Dorsolateral prefrontal cortex (tissue), 122 donors: ENCODE measurements at places on chromosomes 3 and 15.
A peak's percentile ranks its signal among the peaks of the same experiment; 100 is the strongest.

DNA sequence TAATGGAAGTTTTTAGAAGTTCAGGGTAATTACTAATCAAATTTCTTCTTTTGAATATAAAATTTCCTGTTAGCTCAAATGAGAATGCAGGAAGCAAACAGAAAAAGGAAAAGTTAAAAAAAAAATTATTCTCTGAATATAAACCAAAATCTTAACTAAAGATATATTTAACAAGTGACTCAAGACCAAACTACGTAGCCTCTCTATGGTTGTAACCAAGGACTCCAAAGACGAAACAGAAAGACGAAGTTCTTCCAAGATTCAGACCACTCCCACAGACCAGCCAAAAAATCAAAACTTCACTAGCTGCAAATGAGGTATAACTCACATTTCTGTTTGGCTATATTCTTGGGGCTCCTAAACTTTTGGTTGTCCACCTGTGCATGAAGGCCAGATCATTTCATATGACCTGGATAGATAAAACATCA lies 846.5 kb upstream of the ALCAM start:
- no peak for DNase-seq

- no peak for DNase-seq
Measured at GRCh38 chr3:9878700-9879099, 1.4 kb downstream of the CIDEC start.

DNA sequence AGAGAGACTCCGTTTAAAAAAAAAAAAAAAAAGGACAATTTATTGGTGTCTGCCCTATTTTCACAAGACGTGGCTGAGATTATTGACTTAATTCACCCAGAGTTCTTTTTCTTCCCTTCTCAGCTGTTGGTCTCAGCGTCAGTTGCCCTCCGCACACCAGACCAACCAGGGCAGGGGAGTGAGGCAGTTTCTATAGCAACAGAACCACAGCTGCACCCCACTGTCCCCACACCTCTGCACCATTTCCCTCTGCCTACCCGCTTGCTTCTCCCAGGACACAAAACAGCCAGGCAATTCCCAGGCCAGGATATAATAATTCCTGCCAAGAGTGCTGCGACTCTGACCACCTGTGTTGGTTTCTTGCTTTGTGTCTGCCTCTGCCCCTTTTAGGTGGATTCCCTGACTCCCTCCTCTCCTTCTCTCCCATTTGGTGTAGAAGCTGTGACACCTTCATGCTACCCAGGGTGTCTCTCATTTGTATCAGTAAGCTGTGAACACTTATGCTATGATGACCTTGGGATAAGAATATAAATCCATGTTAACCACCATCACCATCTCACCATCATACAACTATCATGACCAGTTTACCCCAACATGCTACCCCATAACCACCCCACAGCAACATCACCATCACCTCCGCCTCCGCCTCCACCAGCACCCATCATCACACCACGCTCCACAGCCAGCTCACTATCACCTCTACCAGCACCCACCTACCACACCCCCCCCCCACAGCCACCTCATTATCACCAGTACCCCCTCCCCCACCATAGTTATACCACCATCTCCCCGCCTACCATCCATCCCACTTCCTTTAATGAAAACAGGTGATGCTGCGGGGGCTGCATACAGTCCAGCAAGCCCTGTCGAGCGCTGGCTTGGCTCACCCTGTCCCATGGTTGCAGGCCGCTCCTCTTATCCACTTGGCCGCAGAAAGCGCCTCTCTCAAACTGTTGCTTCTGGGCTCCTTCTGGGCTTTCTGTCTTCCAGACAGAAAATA lies 589 bp downstream of the EPB42 start:
- no peak for DNase-seq

DNA sequence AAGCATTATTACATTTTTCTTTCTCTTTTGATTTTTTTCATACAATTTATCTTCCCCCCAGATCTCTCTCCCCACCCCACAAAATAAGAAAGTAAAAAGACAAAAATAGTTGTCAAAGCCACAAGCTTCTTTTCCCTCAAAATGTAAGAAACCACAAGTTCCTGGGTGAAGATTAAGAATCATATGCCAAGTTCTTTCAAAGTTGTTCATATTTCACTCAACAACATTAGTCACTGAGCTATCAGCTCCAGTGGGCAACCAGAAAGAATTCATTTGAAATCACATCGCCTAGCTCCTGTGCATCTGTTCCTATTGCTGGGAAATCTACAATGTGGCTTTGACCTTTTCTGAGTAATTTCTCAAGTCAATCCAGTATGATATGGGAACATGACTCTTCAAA lies 681.6 kb upstream of the ARPP21 start:
- DNase-seq, result no peak

- peak; percentile 88 for DNase-seq
Measured at GRCh38 chr3:52123106-52123725, 31.0 kb downstream of the POC1A start.

DNA sequence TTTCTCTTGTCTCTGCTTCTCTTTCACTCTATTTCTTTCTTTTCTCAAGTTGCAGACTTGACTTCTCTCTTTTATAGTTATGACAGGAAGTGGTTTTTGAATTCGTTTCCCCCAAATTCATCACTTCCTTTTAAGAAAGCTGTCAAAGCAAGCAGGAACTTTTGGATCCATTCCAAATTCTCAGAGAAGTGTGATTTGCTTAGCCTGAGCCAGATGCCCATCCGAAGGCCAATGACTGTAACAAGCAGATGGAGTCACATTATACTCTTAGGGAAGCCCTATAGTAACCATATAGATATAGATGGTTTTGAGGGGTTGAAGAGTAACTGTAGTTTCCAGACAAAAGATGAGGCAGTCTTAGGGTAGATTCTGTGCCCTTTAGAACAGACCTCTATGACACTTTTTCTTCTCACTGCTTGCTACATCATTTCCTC lies 592.0 kb upstream of the KCNMB2 start:
- no peak for DNase-seq
